ENCODE measurements at places on chromosomes 4 and X. TPM values are rescaled to one million over a fixed set of nuclear protein-coding genes. Genes with fewer than 3 reads are reported as not detected.

GRCh38 chrX:48920718-48921104 is 1.9 kb upstream of the PIM2 start:
- no peak overlapping the region for H3K27ac ChIP-seq
- no peak for DNase-seq
- H3K4me1 ChIP-seq, result peaks cover 21% of the 10 kb centered on the region
- peaks cover 5% of the 10 kb centered on the region for H3K36me3 ChIP-seq
- H3K4me3 ChIP-seq, result no peak overlapping the region

DNA sequence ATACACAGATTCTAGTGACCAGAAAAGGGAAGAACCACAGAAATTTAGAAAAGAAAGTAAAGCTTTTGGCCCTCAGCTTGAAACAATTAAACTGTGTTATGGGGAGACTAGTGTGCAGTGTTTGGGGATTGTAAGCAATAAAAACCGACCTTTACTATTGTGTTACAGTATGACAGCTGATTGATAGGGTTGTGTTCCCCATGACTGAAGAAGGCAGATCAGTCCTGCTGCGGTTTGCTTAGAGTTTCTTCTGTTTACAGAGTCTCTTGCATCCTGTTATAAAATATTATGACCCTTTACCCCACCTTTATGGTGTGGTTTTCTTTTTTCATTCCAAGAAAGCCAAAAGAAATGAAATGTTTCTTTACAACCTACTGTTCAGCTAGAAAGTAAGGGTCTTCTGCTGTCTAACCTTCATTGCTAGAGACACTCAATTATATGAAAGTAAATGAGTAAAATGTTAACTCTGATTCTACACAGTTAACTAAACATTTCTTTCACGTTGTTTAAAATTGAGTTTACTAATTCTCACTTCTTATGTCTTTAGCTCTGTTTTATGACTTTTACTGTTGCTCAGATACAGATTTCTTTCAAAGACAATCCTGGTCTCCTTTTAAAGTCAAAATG is 18.1 kb downstream of the CHIC1 start:
- no peaks in the 10 kb centered on the region for H3K36me3 ChIP-seq
- no peak overlapping the region for H3K4me3 ChIP-seq
- no peak for DNase-seq
- H3K27me3 ChIP-seq, result no peaks in the 10 kb centered on the region
- H3K4me1 ChIP-seq, result no peaks in the 10 kb centered on the region

DNA sequence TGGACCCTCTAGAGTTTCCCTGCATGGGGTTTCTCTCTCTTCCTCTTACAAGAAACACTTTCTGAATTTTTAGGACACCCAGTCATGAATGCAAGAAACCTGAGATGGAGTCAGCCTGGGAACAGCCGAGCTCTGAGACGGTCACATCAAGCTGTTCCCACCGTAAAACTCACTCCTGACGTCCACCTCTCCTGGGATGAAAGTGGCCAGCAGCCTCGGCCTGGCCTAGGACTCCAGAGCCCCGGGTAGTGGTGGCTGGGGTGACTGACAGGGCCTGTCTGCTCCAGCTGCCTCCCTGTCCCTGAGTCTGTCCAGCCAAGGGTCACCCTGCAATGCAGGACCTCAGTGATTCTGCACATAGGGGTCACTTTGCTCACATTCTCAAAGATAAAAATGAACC is 217.8 kb downstream of the SHOX start:
- no peaks in the 10 kb centered on the region for H3K27me3 ChIP-seq
- H3K36me3 ChIP-seq, result no peaks in the 10 kb centered on the region
- H3K27ac ChIP-seq, result no peak overlapping the region

DNA sequence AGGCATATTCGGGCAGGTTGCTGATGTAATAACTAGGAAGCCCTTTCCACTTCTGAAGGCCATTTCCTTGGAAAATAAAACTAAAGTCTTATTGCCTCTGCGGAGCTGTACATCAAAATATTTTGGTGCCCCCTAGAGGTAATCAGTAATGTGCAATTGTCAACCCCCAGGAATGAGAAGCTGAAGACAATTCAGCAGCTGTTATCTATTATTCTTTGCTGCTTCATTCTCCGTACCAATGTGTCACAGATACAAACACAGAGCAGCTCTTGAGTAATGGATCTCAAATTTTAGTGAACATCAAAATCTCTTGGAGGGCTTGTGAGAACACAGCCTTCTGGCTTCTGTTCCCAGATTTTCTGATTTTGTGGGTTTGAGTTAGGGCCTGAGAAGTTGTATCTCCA is 3.5 kb upstream of the SLIT2 start:
- no peak overlapping the region for H3K27ac ChIP-seq
- peaks cover 20% of the 10 kb centered on the region for H3K4me1 ChIP-seq
- H3K4me3 ChIP-seq, result no peak overlapping the region
- no peak for DNase-seq
- H3K36me3 ChIP-seq, result no peaks in the 10 kb centered on the region
- H3K27me3 ChIP-seq, result no peaks in the 10 kb centered on the region

DNA sequence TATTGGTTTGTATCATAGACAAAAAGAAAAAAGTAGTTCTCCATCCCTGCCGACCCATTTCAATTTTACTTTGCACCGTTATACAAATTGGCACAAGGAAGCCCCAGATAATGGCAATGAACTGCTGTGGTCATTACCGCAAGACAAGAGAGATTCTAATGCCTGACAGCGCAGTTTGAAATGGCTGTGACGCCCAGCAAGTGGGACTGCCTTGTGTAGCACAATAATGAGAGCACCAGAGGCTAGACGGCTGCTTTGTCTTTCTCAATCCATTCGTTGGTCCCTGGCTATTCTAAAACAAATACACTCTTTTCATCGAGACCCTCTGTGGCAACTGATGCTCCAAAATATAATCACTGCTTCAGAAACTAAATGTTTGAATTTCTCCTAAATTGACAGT is 192.4 kb upstream of the NEIL3 start:
- no peak overlapping the region for H3K27ac ChIP-seq
- H3K36me3 ChIP-seq, result no peaks in the 10 kb centered on the region
- DNase-seq, result no peak

DNA sequence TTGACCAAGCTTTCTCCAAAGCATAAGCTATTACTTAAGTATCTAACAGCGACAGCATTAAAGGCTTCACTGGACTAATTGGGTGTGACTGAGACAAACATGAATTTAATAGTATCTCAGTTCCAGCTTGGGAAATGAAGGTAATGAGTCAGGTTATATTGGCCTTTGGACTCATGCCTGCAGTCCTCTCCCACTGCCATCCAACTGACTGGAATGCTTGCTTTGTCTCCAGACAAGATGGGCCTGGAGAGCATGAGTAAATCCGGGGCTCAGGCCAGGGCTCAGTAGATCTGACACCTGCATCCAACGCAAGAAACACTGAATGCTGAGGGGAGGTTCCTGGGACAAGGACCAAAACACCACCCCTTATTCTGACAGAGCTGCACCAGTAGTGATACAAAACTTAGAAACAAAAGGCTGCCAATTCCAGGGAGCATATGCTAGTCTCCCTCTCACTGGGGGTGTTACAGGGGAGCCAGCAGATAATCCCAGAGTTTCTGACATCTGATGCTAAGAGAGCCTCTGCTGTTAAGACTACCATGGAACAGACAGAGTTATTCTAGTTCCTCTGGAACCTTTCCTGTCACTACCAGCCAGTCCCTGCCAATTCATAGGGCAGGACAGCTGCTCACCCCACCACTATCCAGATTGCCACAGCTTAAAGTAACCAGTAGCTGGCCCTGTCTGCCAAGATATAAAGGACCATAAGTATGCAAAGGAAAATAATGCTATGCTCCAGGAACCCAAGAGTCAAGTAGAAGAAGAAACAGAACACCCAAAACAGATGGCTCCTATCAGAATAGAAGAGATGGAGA is 293.8 kb downstream of the IQCM start:
- DNase-seq, result no peak
- no peak overlapping the region for H3K27ac ChIP-seq
- H3K4me1 ChIP-seq, result no peaks in the 10 kb centered on the region
- no peaks in the 10 kb centered on the region for H3K27me3 ChIP-seq

DNA sequence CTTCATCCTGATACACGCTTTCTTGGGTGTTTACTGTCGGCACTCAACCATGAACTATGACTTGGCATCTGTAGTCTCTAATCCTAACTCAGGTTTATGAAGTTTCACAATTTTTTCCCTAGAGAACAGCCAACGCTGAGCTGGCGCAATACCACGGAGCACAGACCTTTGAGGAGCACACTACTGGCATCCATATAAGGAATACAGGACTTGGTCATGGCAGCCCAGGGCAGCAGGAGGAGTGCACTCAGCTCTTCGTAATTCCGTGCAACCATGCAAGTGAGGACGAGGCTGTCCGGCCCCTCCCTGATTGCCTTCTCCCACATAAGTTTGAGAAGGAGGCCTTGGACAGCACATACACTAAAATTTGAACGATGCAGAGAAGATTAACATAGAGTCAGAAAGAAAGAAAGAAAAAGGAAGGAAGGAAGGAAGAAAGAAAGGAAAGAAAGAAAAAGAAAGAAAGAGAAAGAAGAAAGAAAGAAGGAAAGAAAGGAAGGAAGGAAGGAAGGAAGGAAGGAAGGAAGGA is 41.0 kb upstream of the PDLIM5 start:
- H3K27ac ChIP-seq, result no peak overlapping the region
- no peaks in the 10 kb centered on the region for H3K27me3 ChIP-seq
- peaks cover 21% of the 10 kb centered on the region for H3K4me1 ChIP-seq
- H3K36me3 ChIP-seq, result no peaks in the 10 kb centered on the region
- H3K4me3 ChIP-seq, result no peak overlapping the region

Gene WAS
- total RNA-seq, result 1.0 TPM

- no peak for DNase-seq
- H3K36me3 ChIP-seq, result no peaks in the 10 kb centered on the region
- no peak overlapping the region for H3K4me3 ChIP-seq
- H3K4me1 ChIP-seq, result no peaks in the 10 kb centered on the region
Observed at GRCh38 chr4:166422475-166422874, 549.4 kb downstream of the TLL1 start.

Gene TBC1D9
- total RNA-seq, result 11.2 TPM

GRCh38 chrX:18674417-18674787 is 2.5 kb upstream of the RS1 start:
- H3K4me1 ChIP-seq, result no peaks in the 10 kb centered on the region
- H3K27ac ChIP-seq, result peak overlapping the region; percentile 76
- DNase-seq, result peak; percentile 38
- no peaks in the 10 kb centered on the region for H3K27me3 ChIP-seq
- H3K36me3 ChIP-seq, result no peaks in the 10 kb centered on the region

- no peak overlapping the region for H3K4me3 ChIP-seq
- no peaks in the 10 kb centered on the region for H3K27me3 ChIP-seq
- peaks cover 7% of the 10 kb centered on the region for H3K4me1 ChIP-seq
- H3K27ac ChIP-seq, result no peak overlapping the region
- no peaks in the 10 kb centered on the region for H3K36me3 ChIP-seq
- no peak for DNase-seq
Observed at GRCh38 chr4:88528861-88529260, 5.3 kb upstream of the PYURF start.

GRCh38 chrX:65589304-65589703 is 54.7 kb upstream of the LAS1L start:
- no peak for DNase-seq
- H3K4me1 ChIP-seq, result no peaks in the 10 kb centered on the region
- no peaks in the 10 kb centered on the region for H3K36me3 ChIP-seq
- H3K4me3 ChIP-seq, result no peak overlapping the region
- H3K27ac ChIP-seq, result no peak overlapping the region

GRCh38 chr4:31365006-31365690 is 645.0 kb downstream of the PCDH7 start:
- H3K27me3 ChIP-seq, result no peaks in the 10 kb centered on the region
- no peaks in the 10 kb centered on the region for H3K36me3 ChIP-seq
- no peaks in the 10 kb centered on the region for H3K4me1 ChIP-seq
- no peak overlapping the region for H3K4me3 ChIP-seq
- no peak for DNase-seq
- H3K27ac ChIP-seq, result no peak overlapping the region

Gene MAGEB17
- total RNA-seq, result 0.52 TPM

DNA sequence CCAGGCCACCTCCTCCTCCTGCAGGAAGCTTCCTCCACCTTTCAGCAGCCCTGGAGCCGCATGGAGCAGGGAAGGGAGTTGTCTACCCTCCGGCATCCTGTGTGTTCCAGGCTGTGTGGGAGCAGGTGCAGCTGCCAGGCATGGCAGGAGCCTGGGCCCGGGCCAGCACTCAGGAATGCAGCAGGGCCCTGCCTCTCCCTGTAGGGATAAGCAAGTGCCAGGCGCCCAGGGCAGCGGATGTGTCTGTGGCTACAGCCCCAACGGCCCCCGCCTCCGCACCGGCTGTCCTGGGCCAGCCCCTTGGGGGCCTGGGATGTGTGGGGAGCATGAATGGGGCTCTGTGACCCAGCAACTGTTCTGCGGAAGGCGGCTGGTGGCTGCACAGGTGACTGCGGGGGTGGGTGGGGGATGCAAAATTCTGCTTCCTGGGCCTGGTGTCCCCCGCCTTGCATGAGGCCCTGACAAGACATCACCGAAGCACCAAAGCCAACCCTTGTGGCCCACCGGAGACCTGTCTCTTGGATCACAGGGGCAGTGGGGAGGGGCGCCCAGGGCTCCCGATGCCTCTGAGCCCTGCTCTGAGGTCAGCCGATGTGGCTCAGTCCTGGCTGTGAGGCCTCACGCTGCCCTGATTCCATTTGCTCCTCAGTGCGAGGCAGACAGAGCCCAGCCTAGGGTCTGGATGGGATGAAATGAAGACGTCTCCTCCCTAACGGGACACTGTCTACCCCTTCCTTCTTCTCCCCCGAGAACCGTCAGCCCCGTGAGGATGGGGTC is 1.4 kb upstream of the DOK7 start:
- no peaks in the 10 kb centered on the region for H3K27me3 ChIP-seq
- peak overlapping the region; percentile 77 for H3K27ac ChIP-seq
- H3K4me3 ChIP-seq, result no peak overlapping the region
- peak; percentile 98 for DNase-seq
- H3K36me3 ChIP-seq, result no peaks in the 10 kb centered on the region

GRCh38 chr4:167602157-167602556 is 367.9 kb upstream of the SPOCK3 start:
- no peaks in the 10 kb centered on the region for H3K4me1 ChIP-seq
- no peaks in the 10 kb centered on the region for H3K27me3 ChIP-seq
- no peak overlapping the region for H3K27ac ChIP-seq
- H3K36me3 ChIP-seq, result no peaks in the 10 kb centered on the region

DNA sequence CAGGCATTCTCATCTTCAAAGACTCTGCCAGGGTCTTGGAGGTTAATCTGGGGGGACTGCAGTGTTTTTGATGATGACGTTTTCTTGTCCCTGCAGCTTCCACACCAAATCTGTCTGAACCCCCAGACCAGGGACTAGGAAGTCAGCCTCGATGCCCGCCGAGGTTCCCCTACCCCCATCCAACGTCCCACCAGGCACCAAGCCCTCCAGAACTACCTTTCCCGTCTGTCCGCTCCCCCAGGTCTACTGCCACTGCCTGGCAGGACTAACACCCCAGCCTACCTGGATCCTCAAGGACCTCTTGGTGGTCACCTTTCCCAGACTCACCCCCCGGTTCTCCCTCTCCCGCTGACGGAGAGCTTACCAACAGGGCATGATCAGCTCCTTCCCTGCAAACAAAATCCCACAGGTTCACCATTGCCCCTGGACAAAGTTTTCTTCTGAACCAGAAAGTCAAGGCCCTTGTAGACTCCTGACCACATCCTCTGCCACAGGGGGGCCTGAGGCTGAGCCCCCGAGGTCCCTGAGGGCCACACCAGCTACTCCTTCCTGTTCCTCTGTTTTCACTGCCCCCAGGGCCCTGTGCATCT is 40.9 kb downstream of the HMX1 start:
- H3K36me3 ChIP-seq, result no peaks in the 10 kb centered on the region
- no peak overlapping the region for H3K4me3 ChIP-seq
- no peaks in the 10 kb centered on the region for H3K4me1 ChIP-seq
- peak; percentile 3 for DNase-seq
- H3K27me3 ChIP-seq, result no peaks in the 10 kb centered on the region

Gene ZRSR2
- total RNA-seq, result 5.7 TPM

Gene MAEA
- 68.7 TPM for total RNA-seq

- no peak overlapping the region for H3K27ac ChIP-seq
- DNase-seq, result no peak
- no peaks in the 10 kb centered on the region for H3K36me3 ChIP-seq
- H3K4me3 ChIP-seq, result no peak overlapping the region
- no peaks in the 10 kb centered on the region for H3K27me3 ChIP-seq
Observed at GRCh38 chr4:108116423-108117168, 52.1 kb downstream of the LEF1 start.

Gene EMCN
- total RNA-seq, result 3.4 TPM

Gene CHRDL1
- total RNA-seq, result 13.0 TPM
